ENCODE measurements at places on chromosomes 12 and 14.

DNA sequence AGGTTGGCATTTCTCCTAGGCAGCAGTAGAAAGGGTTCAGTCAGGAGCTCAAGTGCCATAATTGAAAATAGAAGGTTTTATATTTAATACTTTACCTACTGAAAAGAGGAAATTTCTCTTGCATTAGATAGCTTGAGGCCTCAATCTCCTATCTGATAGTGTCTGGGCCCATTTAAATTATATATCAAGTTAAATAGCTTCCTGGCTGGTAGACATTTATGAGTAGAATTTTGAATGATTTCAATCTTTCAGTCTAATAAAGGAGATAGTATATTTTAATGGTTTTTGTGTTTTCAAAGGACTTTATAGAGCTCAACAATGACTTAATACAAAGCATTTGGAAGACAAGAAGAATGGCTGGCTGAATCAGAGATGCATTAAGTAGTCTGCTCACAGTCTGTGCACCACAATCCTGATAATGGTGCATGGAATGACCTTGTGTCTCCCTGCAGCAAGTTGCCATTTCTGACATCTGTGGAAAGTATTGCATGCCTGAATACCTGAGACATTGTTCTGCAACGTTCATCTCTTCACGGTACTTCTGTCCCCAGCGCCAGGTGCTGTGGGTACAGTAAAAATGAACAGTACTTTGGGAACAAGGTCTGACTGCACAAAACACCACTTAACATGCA, 974.1 kb downstream of the TMTC2 start:
- DNase-seq, result no peak

GRCh38 chr14:99737956-99738667, 54.0 kb downstream of the CYP46A1 start:
- no peak for DNase-seq

- peak; percentile 99 for DNase-seq
Observed at GRCh38 chr12:120668868-120669840, 17.8 kb upstream of the MLEC start.

GRCh38 chr14:104869669-104870367, 4.8 kb downstream of the CEP170B start:
- DNase-seq, result no peak

- DNase-seq, result no peak
Observed at GRCh38 chr12:1646569-1647284, 17.7 kb downstream of the WNT5B start.

DNA sequence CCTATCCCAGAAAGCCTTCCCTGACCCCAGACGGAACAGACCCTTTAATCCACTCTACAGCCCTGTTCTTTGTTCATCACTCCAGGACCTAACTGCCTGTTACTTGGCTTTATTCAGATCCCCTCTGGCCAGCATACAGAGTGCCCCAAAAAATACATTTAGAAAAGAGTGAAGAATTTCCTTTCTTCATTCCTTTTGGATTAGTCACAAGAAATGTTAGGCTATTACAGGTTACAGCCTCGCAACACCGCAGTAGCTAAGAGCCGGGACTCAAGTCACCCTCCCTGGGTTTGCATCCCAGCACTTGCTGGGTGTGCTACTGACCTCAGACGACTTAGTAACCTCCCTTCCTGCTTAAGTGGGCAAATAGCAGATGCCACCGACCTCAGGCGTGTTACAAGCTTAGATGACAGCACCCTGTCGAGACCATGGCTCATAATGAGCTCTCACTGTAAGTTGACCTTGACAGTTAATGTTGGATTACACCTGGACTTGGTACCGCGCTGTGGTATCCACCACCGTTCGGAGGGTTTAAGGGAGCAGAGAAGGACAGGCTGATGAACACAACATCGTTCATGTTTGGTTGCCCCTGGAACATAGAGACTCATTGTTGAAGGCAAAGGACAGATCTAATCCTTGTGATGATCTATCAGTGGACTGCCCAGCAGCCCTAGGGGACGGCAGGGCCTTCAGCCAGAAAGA, 12.9 kb downstream of the GLRX5 start:
- peak; percentile 57 for DNase-seq

GRCh38 chr12:1605129-1606020, 11.0 kb upstream of the FBXL14 start:
- DNase-seq, result peak; percentile 90

DNA sequence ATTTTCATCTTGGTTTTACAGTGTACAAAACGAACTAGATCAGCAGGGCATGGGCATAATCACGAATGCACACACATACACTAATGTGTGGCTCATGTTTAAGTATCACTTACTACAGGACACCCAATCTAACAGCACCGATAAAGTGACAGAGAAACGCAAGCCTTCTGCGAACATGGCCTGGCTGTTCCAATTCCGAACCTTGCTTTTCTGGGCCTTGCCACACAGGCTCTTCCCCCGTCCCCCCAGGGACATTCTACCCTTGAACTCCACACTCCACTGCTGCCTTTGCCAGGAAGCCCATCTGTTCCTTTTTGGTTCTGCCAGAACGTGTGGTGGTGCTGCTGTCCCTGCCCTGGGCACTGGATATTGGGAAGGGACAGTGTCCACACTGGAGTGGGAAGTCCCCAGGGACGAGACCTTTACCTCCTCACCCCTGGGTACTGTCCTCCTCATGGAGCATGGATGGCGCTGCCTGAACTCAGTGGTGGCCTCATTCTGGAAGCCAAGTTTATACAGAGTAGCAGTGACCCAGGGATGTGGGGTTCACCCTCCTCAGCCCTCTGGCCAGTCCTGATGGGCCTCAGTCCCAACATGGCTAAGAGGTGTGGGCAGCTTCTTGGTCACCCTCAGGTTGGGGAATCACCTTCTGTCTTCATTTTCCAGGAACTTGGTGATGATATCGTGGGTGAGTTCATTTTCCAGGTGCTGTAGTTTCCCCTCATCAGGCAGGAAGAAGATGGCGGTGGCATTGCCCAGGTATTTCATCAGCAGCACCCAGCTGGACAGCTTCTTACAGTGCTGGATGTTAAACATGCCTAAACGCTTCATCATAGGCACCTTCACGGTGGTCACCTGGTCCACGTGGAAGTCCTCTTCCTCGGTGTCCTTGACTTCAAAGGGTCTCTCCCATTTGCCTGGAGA, 7.9 kb downstream of the SERPINA1 start:
- DNase-seq, result no peak

DNA sequence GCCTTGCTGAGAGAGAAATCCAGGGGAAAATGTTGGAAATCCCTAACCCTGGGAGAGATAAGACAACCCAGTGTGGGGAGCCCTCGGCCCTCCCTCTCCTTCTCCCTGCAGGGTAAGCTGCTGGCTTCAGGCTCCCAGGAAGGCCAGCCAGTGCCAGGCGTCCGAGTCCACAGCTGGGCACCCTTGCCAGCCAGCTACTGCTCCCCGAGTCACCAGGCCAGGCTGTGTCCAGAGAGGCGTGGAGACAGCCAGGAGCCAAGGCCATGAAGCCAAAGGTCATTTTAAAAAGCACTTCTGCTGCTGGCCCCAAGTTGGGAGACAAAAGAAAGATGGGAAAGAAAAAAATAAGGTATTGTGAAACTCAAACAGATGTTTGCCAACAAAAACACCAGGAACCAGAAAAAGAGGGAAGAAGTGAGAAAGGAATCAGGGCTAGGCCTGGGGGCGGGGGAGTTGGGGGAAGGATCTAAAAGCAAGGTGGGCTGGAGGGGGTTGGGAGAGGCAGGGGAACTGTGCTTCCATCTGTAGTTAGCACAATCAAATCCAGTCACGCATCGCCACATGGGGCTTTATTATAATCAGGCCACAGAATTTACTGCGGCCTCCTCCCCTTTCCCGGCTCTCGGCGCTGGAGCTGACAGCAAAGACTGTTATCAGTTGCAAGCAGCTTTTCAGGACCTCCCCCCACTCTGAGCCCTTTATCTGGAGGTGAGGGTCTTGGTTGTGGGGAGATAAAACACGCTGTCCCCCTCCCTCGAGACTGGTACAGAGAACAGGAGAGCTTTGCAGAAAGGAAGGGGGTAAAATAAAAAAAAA, 33.5 kb downstream of the RBM19 start:
- DNase-seq, result peak; percentile 93

DNA sequence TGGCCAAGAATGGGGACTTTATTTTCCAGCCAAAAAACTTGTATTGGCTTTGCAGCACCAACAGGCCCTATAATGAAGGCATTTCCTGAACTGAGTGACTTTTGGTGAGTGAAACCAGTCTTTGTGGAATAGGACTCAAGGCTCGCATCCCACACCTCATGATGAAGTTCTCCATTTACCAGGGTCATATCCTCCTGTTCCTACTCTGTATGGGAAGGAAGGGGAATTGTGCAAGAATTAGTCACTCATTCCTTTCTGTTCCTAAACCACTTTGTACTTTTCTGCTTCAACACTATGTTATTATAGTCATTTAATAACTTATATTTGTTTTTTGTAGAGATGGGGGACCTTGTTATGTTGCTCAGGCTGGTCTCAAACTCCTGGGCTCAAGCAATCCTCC, 2.3 kb upstream of the SPATS2 start:
- no peak for DNase-seq

GRCh38 chr14:30994681-30995620, 30.5 kb upstream of the AP4S1 start:
- peak; percentile 6 for DNase-seq

DNA sequence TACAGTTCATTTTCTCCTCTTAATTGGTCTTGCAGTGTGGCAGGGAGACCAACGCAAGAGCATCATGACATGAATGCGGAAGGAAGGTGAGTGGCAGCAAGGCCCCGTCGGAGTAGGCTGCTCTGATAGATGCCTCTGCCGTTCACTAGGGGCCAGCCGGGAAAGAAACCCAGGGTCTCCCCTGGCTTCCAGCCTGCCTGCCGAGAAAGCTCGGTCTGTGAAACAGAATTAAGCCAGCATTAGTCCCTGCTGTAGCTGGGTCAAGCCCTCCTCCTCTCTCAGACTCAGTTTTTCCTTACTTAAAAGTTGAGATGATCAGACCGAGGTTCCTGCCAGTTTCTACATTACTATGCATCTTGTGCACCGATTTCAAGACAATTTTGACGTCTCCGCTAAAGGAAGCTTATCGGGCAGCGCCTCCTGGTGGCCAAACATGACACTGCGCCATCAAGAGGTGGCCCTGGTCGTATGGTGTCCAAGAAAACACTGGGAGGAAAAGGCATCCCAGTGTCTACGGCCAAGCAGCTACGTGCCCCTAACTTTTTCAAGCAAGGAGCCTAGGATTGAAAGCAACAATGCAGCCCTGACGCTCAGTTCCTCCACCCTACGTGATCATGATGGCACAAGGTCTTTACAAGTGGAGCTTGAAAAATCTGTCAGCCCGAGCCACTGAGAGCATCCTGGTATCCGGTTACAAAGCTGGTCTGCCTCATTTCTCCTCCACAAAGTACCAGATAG, 131.6 kb downstream of the KSR2 start:
- DNase-seq, result peak; percentile 79

- DNase-seq, result no peak
Observed at GRCh38 chr12:29102741-29103140, 46.3 kb upstream of the FAR2 start.

DNA sequence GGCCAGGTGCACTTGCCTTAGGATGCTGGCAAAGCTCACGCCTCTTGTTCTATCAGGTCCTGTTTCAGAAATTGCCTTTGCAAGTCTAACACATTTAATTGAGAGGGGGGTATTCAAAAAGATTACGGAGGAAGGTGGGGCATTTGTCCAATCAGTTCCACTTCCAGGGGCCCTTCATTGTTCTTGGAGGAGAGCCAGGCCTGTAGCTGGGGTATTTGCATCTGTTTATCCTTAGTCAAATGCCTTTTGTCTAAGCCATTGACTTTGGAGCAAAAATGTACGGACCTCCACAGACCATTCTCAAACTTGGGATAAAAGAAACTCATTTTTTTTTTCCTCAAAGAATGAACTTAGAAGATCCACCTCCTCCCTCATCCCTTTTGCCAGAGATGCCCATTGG, 582.0 kb downstream of the BCL11B start:
- DNase-seq, result no peak

DNA sequence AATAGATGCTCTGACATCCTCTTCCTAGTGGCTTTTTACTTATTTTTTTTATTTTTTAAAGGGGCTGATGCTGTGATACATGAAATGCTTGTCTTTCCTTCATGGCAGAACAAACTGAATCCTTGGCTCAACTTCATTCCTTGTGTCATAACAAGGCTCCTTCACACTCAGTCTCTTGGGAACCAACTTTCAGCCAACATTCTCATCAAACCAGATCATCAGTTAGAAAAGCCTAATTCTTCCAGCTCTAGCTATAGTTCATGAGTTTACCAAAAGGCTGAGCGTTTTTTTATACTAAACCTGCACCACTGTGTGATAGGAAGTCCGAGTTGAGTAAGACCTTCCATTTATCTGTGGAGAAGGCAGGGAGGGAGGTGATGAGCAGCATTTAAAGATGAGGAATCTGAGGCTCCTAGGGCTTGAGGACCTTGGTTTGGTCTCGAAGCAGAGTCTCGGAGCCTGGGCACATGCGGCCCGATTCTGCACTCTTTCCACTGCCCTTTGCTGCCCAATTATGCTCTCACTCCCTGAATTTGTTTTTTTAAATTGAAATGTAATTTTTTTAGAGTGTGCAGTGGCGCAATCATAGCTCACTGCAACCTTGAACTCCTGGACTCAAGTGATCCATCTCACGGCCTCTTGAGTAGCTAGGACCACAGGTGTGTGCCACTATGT, 8.2 kb downstream of the GPRC5D start:
- DNase-seq, result no peak

- DNase-seq, result no peak
Observed at GRCh38 chr12:92511786-92512185, 191.0 kb upstream of the PLEKHG7 start.

DNA sequence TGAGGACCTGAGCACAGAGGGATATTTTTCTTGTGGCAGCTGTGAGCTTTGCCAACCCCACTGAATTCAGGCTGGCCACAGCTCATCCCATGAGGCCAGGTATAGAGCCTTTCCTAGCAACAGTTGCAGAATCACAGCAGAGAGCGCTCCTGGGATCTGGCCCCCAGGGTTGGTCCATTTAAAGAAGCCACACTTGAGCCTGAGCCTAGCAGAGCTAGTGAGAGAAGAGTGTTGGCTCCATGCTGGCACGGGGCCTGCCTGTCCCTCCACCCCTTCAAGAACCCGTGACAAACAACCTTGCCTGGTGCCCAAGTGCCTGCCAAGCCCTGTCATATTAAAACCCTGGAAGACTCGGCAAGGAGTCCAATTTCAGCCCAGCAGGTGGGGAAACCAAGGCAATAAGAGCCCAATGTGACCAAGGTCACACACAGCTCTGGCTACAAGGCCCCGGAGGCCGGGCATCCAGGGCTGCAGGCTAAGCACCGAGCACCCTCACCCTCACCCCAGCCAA, 91.6 kb downstream of the LRRC74A start:
- DNase-seq, result peak; percentile 12
